Naive thymus-derived CD4-positive, alpha-beta T cell (primary cell): ENCODE measurements at places on chromosomes 3 and 15.
A peak's percentile ranks its signal among the peaks of the same experiment; 100 is the strongest.

GRCh38 chr3:14474363-14475081, 65.6 kb downstream of the GRIP2 start:
- H3K36me3 ChIP-seq: peaks cover 6% of the 10 kb centered on the region
- no peak overlapping the region for H3K27ac ChIP-seq
- no peaks in the 10 kb centered on the region for H3K27me3 ChIP-seq
- DNase-seq: no peak
- H3K4me1 ChIP-seq: no peaks in the 10 kb centered on the region

DNA sequence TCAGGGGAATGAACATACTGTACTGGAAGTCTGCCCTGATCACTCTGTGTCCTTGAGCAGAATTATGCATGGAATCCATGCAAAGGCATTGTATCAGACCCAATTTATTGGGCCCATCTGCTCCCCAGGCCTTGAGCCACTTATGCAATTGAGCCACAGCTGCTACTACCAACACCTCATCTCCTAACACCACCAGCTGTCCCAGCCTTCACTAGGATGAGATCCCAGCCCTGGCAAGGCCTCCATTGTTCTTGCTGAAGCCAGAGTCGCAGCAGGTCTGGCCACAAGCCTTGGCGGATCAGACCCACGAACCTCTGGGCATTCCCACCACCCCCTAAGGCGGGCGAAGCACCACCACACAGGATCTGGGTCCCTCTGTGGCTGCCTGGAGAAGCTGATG, 9.2 kb upstream of the NME9 start:
- H3K4me1 ChIP-seq: no peaks in the 10 kb centered on the region
- no peak for DNase-seq
- H3K27me3 ChIP-seq: no peaks in the 10 kb centered on the region
- H3K36me3 ChIP-seq: no peaks in the 10 kb centered on the region

DNA sequence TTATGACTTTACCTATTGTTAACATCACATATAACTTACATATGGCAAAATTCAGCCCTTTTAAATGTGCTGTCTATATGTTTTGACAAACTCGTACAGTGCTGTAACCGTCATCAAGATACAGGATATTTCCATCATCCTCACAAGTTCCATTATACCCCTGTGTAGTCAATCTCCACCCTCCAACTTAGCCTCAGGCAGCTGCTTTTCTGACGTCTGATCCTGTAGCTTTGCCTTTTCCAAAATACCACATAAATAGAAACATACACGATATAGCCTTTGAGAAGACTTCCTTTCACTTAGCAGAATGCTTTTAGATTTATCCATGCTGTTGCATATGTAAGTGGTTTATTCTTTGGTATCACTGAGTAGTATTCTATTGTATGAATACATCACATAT, 47.1 kb downstream of the SLC12A1 start:
- no peak for DNase-seq
- no peaks in the 10 kb centered on the region for H3K4me1 ChIP-seq
- H3K36me3 ChIP-seq: no peaks in the 10 kb centered on the region
- H3K27me3 ChIP-seq: no peaks in the 10 kb centered on the region
- no peak overlapping the region for H3K27ac ChIP-seq

DNA sequence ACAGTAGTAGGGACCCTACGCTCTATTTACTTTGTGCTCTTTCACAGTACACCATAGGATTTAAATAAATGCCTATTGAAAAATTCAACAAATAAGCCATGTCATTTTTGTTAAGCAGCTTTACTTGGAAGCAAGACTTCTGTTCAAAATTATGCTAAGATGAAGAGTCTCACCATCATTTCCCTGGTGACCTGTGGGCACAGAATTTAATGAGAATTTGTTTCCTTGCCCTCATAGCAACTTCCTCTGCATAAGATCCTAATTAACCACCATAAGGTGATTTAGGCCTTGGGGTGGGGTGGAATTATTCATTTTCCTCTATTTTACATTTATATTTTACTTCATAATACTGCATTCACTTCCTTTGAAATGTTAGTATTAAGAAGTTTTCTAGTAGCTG, 70.5 kb downstream of the CHL1 start:
- no peak for DNase-seq
- H3K4me3 ChIP-seq: no peak overlapping the region
- H3K4me1 ChIP-seq: no peaks in the 10 kb centered on the region
- no peaks in the 10 kb centered on the region for H3K36me3 ChIP-seq
- H3K27ac ChIP-seq: no peak overlapping the region

DNA sequence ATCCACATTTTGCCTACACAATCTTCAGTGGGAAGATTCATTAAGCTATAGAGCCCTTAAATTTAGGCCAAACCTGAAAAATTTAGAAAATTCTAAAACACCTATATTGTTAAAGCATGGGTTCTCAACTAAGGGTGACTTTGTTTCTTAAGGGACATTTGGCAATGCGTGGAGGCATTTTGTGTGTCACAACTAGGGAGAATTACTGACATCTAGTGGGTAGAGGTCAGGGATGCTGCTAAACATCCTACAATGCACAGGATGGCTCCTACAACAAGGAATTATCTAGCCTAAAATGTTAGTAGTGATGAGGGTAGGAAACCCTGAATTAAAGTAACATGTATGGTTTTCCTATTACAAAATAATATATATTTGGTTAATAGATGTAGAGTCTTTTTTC, 55.8 kb downstream of the TBC1D5 start:
- H3K4me1 ChIP-seq: no peaks in the 10 kb centered on the region
- no peaks in the 10 kb centered on the region for H3K27me3 ChIP-seq
- no peak overlapping the region for H3K27ac ChIP-seq
- no peak overlapping the region for H3K4me3 ChIP-seq
- DNase-seq: no peak

- H3K27me3 ChIP-seq: no peaks in the 10 kb centered on the region
- no peak overlapping the region for H3K4me3 ChIP-seq
- H3K36me3 ChIP-seq: no peaks in the 10 kb centered on the region
- H3K27ac ChIP-seq: no peak overlapping the region
- DNase-seq: no peak
Observed at GRCh38 chr3:4647411-4647810, 154.3 kb downstream of the ITPR1 start.

- no peaks in the 10 kb centered on the region for H3K36me3 ChIP-seq
- DNase-seq: no peak
- H3K4me3 ChIP-seq: no peak overlapping the region
- H3K4me1 ChIP-seq: no peaks in the 10 kb centered on the region
- no peak overlapping the region for H3K27ac ChIP-seq
- H3K27me3 ChIP-seq: no peaks in the 10 kb centered on the region
Observed at GRCh38 chr15:94877833-94878232, 646.5 kb downstream of the MCTP2 start.

DNA sequence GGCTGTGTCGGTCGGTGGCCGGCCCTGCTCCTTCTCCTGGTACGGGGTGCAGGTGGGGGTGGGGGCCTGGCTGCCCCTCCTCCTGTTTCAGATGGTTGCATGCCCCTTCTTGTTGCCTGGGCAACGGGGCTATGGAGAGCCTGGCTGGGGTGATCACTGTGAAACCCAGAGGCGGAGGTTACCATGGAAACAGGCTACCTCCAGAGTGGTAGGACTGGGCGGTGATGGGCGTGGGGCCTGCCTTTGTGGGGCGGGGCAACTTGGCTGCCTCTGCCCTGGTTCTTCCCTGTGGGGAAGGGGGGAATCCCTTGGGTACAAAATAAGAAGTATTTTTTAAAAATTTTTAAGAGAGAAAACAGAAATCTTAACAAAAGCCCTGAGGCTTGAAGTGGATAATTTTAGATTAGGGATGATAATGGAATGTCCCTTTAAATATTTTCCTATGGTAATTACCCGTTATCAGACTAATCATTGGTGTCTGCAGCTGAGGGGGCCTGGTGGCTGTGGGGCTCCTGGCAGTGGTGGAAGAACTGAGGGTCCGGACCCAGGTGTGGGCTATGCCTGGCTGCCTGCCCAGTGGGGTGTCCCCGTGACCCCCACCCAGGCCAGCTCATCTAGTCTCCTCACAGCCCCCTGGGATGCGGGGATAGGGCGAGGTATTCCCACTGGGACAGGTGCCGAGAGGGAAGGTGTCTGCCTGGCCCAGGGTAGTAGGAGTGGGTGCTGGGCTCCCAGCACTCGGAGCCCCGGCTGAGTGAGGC, 32.5 kb downstream of the PLXNA1 start:
- H3K27ac ChIP-seq: no peak overlapping the region
- H3K4me1 ChIP-seq: no peaks in the 10 kb centered on the region
- no peak overlapping the region for H3K4me3 ChIP-seq
- H3K27me3 ChIP-seq: no peaks in the 10 kb centered on the region
- no peaks in the 10 kb centered on the region for H3K36me3 ChIP-seq

GRCh38 chr15:90063770-90064247, 38.5 kb downstream of the IDH2 start:
- H3K27me3 ChIP-seq: no peaks in the 10 kb centered on the region
- no peaks in the 10 kb centered on the region for H3K36me3 ChIP-seq
- peaks cover 15% of the 10 kb centered on the region for H3K4me1 ChIP-seq
- H3K4me3 ChIP-seq: no peak overlapping the region
- H3K27ac ChIP-seq: no peak overlapping the region

DNA sequence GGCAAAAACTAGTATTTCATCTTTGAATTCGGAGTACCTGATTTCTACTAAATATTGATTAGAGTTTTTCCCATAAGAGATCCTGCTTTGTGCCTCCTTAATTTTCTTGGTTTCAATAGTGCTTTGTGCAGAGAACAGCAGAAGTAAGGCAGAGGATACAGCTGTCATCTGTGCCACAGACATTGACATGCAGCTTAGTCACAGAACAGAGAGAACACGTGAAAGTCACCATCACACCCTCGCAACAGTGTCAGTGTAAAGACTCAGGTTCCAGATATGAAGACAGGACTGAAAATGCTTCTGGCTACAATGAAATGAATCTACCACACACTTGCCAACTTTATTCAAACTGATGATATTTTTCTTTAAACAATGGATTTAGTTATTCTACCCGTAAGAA, 942.8 kb upstream of the CFAP20DC start:
- peaks cover 88% of the 10 kb centered on the region for H3K4me1 ChIP-seq
- H3K4me3 ChIP-seq: no peak overlapping the region
- DNase-seq: no peak
- H3K27ac ChIP-seq: peak overlapping the region; percentile 34

DNA sequence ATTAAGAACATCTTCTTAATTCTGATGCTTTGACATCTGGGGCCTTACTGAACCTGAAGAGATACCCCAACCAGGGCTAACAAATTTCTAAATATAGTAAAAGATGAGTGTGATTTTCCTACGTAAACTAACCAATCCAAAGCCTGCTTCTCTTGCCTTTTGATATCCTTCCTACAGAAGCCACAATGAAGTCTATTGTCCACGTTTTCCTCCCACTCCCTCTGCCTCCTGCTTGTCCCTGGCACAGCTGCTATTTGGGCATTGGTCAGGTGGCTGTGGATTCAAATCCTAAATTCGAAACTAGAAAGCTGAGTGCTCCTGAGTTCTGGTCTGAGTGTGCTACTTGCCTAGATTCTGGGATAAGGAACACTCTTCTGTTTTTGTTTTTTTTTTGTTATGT, 17.4 kb upstream of the MKRN3 start:
- no peak for DNase-seq
- H3K4me3 ChIP-seq: no peak overlapping the region
- H3K27ac ChIP-seq: no peak overlapping the region
- H3K4me1 ChIP-seq: no peaks in the 10 kb centered on the region
- no peaks in the 10 kb centered on the region for H3K27me3 ChIP-seq

DNA sequence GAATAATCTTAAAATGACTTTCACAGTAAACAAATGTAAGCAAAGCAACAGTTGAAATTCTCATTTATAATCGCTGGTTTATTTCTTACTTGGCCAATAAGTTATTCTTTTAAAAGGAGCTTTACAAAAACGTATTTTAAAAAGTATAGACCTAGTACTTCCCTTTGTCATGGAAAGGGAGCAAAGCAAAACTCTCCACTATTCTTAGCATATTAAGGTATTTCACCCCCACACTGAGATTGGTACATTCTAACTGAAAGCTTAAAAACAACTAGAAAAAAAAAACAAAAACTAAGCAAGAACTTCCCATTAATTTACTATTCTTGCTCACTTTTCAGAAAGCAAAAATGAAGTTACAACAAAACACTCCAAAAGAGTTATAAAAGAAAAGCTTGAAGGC, 1.5 kb downstream of the ATG3 start:
- H3K36me3 ChIP-seq: peaks cover 8% of the 10 kb centered on the region
- peaks cover 18% of the 10 kb centered on the region for H3K4me1 ChIP-seq
- no peaks in the 10 kb centered on the region for H3K27me3 ChIP-seq

- DNase-seq: peak; percentile 2
- peak overlapping the region; percentile 82 for H3K4me3 ChIP-seq
- H3K4me1 ChIP-seq: peaks cover 13% of the 10 kb centered on the region
- no peaks in the 10 kb centered on the region for H3K36me3 ChIP-seq
- H3K27ac ChIP-seq: peak overlapping the region; percentile 69
- H3K27me3 ChIP-seq: no peaks in the 10 kb centered on the region
Observed at GRCh38 chr3:126704494-126705214, 614 bp downstream of the CHCHD6 start.

GRCh38 chr3:136311261-136311660, 61.1 kb downstream of the PCCB start:
- H3K4me3 ChIP-seq: no peak overlapping the region
- H3K27ac ChIP-seq: no peak overlapping the region
- no peaks in the 10 kb centered on the region for H3K4me1 ChIP-seq

DNA sequence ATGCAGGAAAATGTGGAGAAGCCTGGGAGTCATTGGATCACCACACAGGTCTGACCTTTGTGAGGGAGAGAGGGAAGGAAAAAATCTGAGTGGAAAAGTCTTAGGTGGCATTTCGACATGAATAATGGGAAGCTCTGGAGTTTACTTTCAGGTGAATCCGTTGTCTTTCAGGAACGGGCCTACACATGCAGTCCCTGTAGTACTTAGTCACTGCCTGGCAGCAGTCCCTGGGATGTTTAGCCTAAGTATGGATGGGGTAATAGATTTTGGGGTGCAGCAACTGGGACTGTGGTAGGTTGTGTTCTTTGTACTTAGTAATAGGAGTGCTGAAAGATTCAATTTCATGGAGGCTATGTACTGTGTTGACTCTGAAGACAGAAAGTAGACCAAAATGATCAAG, 227.5 kb upstream of the EPHA3 start:
- no peak overlapping the region for H3K27ac ChIP-seq
- DNase-seq: no peak
- H3K27me3 ChIP-seq: no peaks in the 10 kb centered on the region
- H3K4me1 ChIP-seq: no peaks in the 10 kb centered on the region
